Sigmoid colon (tissue), 7 donors: ENCODE measurements at places on chromosomes 2 and 18. TPM values are rescaled to one million over a fixed set of nuclear protein-coding genes. Genes with fewer than 3 reads are reported as not detected.
A peak's percentile ranks its signal among the peaks of the same experiment; 100 is the strongest.

GRCh38 chr2:175871331-175872004, 130.6 kb downstream of the LNPK start:
- DNase-seq, result no peak

TRIP12 gene
- polyA plus RNA-seq, result 49.5 TPM

DNA sequence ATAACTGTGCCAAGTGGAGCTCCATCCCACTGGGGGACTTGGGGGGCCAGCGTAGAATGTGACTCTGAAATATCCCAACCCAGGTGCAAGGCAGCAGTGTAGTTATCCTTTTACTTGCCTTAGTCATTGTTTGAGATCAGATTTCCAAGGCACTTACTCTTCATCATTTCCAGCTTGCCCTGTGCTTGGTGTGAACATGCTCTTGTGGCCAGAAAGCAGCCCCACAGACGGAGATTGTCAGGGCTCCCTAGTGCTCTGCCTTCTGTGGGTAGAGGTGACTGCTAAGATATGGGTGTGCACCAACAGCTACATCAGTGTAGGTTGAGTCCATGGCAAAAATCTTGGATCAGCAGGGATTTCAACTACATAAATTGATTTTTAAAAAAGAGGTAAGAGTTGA, 2010.0 kb upstream of the PIK3C3 start:
- DNase-seq, result no peak

DNA sequence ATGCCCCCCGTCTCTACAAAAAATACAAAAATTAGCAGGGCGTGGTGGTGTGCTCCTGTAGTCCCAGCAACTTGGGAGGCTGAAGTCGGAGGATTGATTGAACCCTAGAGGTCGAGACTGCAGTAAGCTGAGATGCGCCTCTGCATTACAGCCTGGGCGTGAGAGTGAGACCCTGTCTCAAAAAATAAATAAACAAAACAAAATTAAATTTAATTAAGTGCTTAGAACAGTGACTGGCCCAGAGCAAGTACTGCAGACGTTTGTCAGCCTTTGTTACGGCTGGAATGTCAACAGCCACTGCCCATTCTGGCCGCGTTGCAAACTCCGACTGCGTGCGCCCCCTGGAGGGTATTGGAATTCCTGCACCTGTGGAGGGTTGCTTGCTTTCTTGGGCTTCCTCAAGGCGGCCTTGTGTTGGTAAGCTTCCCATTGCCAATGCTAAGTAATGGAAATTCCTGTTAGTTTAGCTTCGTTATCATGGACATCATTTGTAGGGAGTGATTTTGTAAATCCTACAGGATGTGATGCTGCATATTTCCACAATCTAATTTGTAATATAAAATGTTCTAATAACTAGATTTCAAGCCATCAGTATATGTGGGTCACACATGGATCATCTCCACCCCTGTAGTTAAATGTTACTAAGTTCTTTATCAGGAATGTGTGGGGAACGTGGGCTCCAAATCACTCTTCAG, 15.9 kb upstream of the ATP6V1B1 start:
- DNase-seq, result peak; percentile 80

- no peak for DNase-seq
Measured at GRCh38 chr2:210459407-210459806, 17.2 kb downstream of the LANCL1 start.

COBLL1 gene
- 3.9 TPM for polyA plus RNA-seq

DNA sequence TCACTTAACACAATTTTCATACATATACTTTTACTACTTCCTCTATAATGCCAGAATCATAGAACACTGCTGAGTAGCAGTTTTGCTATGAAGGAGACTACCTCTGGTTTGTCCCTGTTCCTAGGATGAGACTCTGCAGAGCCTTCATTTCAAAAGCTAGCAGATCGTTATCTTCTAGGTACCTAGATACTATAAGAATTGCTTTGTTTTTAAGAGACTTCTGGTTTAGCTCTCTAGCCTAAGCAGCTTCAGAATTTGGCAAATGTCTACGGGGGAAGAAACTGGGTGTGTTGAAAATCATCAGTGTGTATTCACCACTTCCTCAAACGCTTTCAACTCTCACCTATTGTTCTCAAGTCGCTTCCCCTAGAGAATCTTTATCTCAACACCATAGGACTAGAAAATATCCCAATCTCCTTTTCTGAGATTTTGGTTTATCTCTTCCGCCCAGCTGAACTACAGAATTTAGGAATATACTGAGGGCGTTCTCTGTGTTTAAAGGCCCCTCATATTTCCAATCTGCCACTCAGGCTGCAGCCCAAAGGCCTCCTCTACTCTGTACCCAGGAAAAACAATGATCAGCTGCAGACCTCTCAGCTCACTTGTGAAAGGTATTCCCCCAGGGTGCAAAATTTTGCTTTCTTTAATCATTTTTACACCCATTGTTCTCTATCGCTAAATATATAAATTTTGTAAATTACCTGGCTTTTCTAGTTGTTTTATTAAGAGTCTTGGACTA, 28.7 kb downstream of the SMAD2 start:
- DNase-seq, result no peak

OSBPL1A gene
- 15.2 TPM for polyA plus RNA-seq

- DNase-seq, result no peak
Measured at GRCh38 chr2:80256782-80257167, 47.8 kb downstream of the LRRTM1 start.

- no peak for DNase-seq
Measured at GRCh38 chr2:5895284-5895683, 203.1 kb downstream of the SOX11 start.

DNA sequence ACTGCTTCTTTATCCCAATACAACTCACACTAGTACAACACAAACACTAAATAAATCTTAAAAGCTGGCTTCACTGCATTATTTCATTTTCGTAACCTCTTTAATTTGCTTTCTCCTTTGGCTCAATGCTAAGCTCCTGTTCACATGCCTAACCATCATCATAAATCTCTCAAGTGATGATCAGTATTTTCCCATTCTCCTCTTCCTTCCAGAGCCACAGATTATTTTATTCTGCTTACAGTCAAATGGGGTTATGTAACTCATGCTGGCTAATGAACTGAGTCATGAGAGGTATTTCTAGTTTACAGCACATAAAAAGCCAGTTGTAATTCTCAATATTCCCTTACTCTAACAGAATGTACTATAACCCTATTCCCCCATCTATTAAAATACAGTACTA, 350.4 kb upstream of the ZC3H15 start:
- DNase-seq, result no peak

GRCh38 chr2:168033966-168034365, 213.4 kb downstream of the STK39 start:
- DNase-seq, result no peak

DNA sequence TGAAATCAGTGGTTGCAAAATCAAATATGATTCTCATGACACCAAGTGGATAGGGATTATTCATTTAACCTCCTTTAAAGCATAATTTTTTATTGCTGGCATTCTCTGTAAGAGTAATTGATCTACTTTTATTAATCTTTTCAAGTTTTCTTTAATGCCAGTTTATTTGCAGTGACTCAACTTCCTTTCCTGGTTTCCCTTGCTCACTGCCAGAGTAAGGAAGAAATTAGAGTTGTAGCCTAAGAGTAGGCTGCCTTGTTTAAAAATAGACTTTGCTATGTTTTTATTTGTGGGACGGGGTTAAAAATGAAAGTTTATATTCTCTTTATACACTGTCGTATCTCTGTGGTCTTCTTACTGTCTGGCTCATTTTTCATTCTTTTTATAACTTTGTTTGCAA, 148.6 kb downstream of the WDR7 start:
- DNase-seq, result no peak

CLHC1 gene
- 5.3 TPM for polyA plus RNA-seq

GREB1 gene
- polyA plus RNA-seq, result 0.46 TPM

DNA sequence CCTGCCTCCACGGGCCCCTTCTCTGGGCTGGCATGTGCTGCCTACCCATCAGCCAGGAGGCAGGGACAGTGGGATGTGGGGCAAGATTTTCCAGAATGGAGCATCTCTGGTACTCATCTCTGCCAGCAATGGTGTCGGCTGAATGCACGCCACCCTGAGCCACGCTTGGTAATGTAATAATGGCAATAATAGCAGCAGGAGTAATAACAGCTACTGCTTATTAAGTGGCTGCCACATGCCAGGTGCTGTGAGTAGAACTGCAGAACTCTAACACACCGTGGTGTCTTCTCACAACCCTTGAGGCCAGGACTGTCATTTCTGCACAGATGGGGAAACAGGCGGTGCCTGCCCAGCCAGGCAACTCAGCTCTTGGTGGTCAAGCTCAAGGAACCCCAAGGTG, 113.6 kb downstream of the CELF4 start:
- DNase-seq, result no peak

CROCC2 gene
- under 0.01 TPM for polyA plus RNA-seq

PEX13 gene
- polyA plus RNA-seq, result 12.8 TPM

DNA sequence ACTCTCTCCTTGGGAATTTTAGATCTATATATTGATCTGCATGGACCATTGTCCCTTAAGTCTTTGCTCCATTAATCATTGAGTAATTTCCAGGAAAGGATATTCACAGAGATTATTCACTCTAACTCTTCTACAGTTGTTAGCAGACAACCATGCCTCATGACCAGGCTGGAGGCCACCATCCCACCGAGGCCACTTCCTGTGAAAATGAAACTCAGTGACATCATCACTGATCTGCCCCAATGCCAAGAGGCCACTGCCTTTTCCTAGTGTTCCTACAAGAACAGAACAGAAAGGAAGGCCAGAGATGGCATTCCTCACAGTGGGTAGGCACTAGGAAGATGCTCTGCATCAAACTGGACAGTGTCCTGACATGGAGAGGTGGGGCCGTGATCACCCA, 161.3 kb downstream of the DTNA start:
- no peak for DNase-seq
